ENCODE measurements at places on chromosomes 16 and 17.

DNA sequence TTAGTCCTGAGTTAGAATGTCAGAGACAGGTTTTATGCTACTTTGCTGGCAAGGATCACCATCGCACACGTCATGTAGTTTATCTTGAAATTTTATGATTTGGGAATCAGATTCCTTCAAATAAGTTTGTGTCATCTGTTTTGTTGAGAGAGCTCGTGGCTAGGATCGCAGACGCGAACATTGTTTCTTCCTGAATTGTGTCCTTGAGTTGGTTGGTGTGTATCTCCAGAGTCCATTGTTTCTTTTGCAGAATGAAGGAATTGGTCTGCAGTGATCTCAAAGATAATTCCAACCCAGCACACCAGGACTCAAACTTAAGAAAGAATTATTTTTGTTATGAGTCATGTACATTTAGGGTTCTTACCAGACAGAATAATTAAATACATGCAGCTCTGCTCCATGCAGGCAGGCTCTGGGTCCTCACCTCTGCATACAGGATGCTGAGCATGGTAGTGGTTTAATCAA, 51.6 kb downstream of the PRKCA start:
- DNase-seq, result no peak

- DNase-seq, result no peak
Measured at GRCh38 chr16:88382491-88383400, at the start of gene ZNF469. Gene ZNF469, plus strand, starts transcription at chr16:88382959. Its CDS starts 44,512 bp downstream, at chr16:88427471.

GRCh38 chr17:8921147-8921546, 44.4 kb downstream of the PIK3R5 start:
- DNase-seq, result no peak

DNA sequence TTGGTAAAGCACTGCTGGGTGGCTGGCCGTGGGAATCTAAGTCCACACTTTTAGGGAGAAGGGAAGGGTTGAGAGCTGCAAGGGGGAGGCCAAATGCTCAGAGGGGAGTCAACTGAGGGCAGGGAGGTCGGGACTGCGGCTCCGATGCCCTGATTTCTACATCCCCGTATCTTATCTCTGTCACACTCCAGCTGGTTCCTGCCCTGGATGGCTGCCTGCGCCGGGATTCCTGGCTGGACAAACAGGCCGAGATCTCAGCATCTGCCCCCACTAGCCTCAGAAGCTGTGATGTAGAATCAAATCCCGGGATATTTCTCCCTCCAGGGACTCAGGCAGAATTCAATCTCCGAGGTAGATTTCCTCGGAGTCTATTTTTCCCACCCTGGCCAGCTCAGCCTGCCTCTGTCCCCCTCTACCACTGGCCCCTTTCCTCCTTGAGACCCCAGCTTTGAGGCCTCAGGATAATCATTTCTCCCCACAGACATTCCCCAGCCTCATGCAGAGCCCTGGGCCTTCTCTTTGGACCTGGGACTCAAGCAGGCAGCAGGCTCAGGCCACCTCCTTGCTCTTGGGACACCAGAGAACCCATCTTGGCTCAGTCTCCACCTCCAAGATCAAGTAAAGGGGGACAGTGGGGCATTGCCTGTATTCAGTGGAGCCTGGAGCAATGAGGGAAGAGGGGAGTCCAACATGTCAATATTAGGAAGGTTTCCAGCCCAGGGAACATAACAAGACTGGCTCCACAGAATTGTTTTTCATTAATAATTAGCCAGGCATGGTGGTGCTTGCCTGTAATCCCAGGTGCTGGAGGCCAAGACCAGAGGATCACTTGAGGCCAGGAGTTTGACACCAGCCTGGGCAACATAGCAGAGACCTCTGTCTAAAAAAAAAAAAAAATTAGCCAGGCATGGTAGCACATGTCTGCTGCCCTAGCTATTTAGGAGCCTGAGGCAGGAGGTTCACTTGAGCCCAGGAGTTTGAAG, 1.8 kb downstream of the SHBG start:
- no peak for DNase-seq

DNA sequence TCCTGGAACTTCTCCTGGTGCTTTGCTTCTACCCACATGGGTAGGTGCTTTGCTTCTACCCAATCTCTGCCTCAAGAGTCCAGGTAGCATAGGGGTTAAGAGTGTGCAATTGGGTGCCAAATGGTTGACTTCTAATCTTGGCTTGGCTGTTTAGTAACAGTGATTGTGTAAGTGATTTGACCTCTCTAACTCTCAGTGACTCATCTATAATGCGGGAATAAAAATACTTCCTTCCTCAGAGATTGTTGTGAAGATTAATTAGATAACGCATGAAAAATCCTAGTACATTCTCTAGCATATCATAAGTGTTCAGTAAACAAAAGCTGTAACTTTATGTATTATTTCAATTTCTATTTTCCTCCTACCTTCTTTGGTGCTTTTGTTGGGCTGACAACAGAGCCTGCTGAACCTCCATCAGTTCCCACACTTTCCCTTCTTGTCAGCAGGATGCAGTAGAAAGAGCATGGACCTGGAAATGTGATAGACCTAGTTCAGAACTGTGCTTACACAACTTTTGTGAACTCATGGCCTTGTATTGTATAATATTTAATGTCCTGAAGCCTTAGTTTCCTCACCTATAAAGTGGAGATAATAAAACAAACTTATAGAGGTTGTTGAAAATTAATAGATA, 72.9 kb upstream of the SMIM36 start:
- no peak for DNase-seq

DNA sequence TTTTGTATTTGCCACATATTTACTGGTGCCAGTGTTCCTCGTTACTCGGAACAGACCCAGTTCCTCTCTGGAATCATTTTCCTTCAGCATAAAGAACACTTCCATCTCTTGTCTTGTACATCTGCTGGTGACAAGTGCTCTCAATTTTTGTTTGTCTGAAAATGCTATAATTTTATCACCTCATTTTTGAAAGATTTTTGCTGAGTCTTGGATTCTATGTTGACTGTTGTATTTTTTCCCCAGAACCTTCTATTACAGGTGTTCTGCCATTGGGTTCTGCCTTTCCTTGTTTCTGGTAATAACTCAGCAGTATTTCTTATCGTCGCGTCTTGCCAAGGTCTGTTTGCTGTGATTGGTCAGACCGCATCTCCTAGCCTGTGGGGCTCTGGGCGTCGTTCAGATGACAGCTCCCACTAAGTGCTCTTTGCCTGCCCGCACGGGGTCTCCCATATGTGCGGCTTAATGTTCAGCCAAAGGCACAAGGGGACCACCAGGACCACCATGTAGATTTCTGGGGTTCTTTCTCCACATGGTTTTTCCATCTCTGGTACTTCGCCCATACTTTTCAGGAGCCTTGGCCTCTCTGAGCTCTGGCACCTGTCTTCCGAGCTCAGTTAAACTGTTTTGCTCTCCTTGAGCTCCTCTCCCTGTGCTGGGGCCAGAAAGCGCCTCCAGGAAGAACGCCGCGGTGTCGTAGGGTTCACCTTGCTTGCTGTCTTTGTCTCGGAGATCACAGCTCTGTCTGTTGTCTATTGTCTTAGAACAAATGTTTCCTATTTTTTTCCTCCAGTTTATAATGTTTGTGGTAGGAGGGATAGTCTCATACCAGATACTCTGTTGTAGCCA, 80.0 kb downstream of the METRNL start:
- DNase-seq, result no peak

DNA sequence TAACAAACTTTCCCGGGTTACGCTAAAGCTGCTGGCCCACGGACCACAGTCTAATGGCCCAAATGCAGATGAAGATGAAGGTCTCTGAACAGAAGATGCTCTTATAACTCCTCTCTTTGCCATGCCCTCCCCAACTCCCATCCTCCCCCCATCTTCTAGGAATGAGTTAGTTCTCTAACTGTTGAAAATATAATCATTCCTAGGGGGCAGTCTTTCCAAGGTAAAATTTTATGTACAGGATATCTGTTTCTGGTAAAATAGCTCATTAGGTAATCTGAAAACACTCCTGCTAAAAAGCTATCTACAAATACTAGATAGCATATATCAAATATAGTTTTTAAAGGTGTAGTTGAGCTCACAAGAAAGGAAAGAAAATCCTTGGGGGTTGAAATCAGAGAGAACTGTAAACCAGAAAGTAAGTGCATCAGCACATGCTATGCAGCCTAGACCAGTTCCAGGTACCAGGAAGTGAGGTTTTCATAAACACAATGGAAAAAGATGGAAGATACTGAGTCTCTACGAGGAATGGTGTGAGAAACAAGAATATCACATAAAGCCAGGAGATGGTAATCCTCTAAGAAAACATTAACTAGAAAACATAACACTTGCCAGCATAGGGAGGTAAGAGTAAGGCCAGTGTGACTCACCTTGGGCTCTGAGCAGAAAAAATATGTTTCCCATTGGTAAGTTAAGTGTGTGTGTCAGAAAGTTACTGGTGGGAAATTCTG, 38.1 kb downstream of the CMC2 start:
- DNase-seq, result no peak

- DNase-seq, result no peak
Measured at GRCh38 chr16:88065747-88066142, 114.5 kb downstream of the BANP start.

DNA sequence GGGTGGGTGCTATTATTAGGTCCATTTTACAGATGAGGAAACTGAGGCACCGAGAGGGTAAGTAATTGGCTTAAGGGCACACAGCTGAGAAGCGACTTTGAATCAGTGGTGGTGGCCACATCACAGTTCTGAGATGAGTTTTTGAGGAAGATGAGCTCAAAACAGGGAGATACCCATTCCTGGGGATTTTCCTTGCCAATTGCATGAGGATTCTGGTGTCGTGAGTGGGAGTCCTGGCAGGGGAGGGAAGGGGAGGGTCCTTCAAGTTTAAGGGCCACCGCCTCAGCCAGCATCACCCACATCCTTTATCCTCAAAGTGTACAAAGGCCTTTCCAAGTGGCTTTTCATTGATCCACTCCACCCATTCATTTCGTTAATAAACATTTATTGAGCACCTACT, 45.3 kb downstream of the IL21R start:
- no peak for DNase-seq

GRCh38 chr16:53541326-53541725, 38.3 kb upstream of the AKTIP start:
- no peak for DNase-seq

GRCh38 chr17:64575431-64575830, 68.7 kb downstream of the CEP95 start:
- DNase-seq, result no peak

- DNase-seq, result no peak
Measured at GRCh38 chr17:31418773-31419350, 27.4 kb downstream of the RAB11FIP4 start.

- no peak for DNase-seq
Measured at GRCh38 chr16:73483934-73484711, 436.2 kb upstream of the ZFHX3 start.

DNA sequence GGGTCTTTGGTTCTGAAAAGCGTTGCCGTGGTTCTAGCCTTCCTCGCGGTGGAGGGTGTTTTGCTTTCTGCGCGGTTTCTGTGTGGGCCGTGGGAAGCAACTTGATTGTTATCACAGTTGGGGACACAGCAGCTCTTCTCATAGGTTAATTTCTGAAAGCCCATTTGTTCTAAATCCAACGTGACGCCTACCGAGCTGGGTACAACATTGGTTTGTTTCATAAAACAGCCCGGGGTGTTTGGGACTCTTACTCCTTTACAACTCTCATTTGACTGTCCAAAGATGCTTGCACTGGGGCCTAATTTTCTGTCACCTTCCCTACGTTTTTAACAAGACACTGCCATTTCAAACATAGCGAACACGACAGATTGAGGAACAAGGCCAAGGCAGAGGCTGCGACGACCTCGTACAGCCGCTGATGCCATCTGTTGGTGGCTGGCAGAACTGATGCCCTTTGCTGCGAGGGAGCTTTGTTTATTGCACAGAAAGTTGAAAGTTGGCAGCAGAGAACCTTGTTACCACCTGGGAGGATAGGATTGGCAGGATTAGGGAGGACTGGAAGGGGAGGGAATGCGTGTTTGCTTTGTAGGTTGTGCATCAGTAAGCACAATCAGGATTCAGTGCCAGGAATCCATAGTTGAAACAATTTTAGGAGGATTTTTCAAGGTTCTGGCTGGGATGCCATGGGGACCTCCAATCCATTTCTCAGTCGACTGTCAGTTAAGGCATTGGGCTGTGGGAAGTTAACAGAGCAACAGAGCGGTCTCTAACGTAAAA, 98.3 kb downstream of the PITPNC1 start:
- DNase-seq, result peak; percentile 80

DNA sequence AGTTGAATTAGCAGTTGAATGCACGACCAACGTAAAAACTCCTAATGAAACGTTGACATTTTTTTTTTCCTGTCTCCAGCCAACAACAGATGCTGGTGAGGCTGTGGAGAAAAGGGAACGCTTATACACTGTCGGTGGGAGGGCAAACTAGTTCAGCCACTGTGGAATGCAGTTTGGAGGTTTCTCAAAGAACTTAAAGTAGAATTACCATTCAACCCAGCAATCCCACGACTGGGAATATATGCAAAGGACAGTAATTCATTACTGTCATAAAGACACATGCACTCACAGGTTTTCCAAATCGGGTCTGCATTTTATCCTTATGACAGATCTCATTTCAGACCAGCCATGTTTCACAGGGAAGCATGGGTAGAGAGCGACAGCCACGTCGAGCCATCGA, 3.5 kb upstream of the WFDC1 start:
- DNase-seq, result no peak

DNA sequence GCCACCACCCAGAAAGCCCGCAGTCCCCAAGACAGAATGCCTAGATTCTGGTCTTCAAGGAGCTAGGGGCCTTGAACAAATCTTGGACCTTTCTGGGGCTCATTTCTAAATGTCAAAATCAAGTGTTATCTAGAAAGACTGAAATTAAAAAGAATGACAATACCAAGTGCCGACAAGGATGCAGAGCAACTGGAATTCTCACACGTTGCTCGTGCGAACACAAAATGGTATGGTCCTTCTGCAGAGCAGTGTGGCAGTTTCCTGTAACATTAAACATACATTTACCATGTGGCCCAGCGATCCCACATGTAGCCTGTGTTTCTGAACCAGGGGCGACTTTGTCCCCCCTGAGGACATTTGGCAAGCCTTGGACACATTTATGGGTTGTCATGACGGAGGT, 137.9 kb downstream of the GAS7 start:
- no peak for DNase-seq

GRCh38 chr17:1764284-1764683, 2.4 kb downstream of the SERPINF1 start:
- no peak for DNase-seq

DNA sequence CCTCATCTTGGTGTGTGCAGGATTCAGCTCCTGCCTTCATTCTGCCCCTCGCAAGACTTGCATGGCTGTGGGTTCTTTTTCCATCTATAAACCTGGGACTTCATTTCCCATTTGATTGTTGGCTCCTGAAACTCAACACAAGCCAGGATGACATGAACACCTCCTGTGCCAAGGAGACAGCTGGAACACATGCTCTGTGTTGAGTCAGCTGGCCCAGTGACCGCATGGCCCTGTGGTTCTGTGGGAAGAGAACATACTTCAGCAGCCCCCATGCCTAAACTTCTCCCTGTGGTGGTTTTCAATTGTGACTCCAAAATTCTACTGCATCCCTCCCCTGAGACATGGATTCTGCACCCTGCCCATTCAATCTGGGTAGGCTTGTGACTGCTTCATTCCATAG, 57.9 kb upstream of the FOXF1 start:
- DNase-seq, result no peak

DNA sequence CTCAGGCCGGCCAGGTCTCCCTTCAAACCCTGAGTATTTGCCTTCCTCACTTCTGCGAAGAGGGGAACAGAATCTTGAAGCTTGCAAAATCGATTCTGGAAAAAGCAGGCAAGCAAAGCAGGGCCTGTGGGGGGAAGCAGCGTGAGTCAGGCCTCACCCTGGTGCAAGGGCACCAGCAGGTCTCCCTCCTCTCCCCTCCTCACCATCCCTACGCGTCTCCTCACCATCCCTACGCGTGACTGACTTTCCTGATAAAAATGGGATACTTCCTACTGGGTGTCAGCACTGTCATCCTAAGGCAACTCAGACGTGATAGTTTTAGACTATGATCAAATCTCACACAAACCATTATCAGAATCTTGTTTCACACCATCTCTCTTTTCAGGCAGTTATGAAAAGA, 12.1 kb downstream of the CMTM3 start:
- DNase-seq, result no peak
